ENCODE measurements at places on chromosomes 7 and 10.
A peak's percentile ranks its signal among the peaks of the same experiment; 100 is the strongest.

GRCh38 chr7:77281780-77282478 lies 82.3 kb upstream of the FGL2 start:
- DNase-seq: no peak

- DNase-seq: no peak
These were observed 54.2 kb upstream of the SVIL start for GRCh38 chr10:29689001-29689400.

DNA sequence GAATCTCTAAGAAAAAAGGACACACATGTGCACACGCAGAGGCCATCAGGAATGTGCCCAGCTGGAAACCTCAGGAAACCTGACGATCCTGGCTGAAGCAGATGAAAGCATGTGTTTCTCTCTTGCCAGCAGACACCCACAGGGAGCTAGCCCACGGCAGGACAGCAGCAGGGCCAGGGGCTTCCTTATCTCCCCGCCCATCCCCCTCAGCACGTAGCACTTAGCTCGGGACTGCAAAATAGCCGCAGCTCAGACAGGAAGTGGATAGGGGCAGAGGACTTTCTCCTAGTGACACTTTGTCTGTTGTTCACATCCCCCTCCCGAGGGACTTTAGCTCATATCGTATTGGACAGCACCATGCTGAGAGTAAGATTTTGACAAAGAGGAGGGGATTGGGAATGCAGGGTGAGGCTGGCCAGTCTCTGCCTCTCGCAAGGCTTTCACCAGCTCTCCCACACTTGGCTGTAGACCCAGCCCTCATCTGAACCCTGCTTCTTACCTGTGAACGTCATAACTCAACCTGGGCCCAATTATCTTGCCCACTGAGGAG lies 63.8 kb downstream of the MKI67 start:
- peak; percentile 54 for DNase-seq

GRCh38 chr7:33886149-33886623 lies 19.2 kb upstream of the BMPER start:
- no peak for DNase-seq

- DNase-seq: no peak
These were observed 28.6 kb upstream of the VCL start for GRCh38 chr10:73969224-73969841.

GRCh38 chr10:13099144-13099665 lies 758 bp upstream of the OPTN start:
- DNase-seq: peak; percentile 69

GRCh38 chr7:3243256-3243655 lies 57.8 kb upstream of the SDK1 start:
- no peak for DNase-seq

DNA sequence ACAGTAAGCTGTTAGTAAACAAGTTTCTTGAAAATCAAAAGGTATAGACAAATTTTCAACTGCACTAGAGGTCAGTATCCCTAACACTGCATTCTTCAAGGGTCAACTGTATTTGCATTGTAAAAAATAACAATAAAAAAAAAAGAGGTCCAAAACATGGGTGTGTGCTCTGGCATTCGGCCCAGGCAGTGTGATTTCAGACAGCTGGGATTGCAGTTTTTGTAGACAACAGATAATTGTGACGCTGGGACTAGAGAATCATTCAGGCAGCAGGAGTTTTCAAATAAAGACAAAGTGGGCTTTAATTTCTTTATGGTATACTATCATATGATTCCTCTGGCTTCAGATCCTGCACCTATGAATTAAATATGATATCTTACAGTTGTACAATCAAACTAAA lies 543.2 kb upstream of the SEMA3D start:
- no peak for DNase-seq

- DNase-seq: no peak
These were observed 8.6 kb downstream of the KCNH2 start for GRCh38 chr7:150969475-150969874.

DNA sequence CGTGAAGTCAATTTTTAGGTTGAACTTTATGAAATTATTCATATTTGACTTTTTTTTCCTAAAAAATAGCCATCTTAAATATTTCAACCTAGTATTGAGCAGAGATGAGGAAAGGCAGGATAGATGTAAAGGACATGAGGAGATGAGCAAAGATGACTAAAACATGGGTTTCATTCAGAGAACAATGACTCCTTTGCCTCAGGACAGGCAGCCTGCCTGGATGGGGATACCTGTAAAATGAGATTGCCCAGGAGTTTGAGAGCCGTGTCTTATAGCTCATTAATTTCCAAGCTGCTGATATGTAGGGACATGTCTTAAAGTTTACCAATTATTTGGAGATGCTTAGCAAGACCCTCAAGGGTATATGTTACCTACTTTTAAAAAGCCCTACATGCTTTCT lies 243.8 kb upstream of the MDFIC start:
- no peak for DNase-seq

- DNase-seq: no peak
These were observed 41.5 kb upstream of the SMIM30 start for GRCh38 chr7:113159746-113160339.

- DNase-seq: no peak
These were observed 234.6 kb downstream of the DIP2C start for GRCh38 chr10:454860-455259.

- DNase-seq: no peak
These were observed 44.5 kb downstream of the KIF20B start for GRCh38 chr10:89745903-89746302.

- no peak for DNase-seq
These were observed 79.5 kb downstream of the EEPD1 start for GRCh38 chr7:36232555-36232954.

GRCh38 chr10:60541451-60541850 lies 151.8 kb upstream of the ANK3 start:
- no peak for DNase-seq

GRCh38 chr7:157690058-157690832 lies 353.4 kb downstream of the DNAJB6 start:
- peak; percentile 56 for DNase-seq

GRCh38 chr10:104120512-104120902 lies 1.5 kb upstream of the SFR1 start:
- no peak for DNase-seq
